ENCODE measurements at places on chromosomes 2 and 18.

- DNase-seq = no peak
These were observed 168.6 kb downstream of the SLC8A1 start for GRCh38 chr2:40283111-40283909.

DNA sequence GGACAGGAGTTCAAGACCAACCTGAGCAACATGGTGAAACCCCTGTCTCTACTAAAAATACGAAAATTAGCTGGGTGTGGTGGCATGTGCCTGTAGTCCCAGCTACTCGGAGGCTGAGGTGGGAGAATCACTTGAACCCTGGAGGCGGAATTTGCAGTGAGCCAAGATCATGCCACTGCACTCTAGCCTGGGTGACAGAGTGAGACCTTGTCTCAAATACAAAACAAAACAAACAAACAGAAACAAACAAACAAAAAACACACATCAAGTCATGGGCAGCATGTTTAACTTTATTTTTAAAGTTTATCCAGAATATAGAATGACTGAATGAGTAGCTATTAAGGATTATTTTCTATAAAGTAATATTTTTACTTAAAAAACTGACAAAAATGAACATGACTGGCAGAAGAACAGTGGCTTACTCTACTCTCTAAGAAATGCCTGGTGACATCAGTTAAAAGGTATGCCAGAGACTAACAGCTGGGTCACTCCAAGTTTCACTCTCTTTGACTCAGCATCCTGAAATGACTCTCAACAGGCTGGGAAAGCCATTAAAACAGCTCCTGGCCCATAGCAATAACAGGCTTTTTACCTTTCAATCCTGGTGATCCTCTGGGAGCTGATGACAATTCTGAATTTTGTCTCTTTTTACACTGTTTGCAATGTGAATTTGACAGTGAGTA lies 281.6 kb upstream of the STON1 start:
- no peak for DNase-seq

DNA sequence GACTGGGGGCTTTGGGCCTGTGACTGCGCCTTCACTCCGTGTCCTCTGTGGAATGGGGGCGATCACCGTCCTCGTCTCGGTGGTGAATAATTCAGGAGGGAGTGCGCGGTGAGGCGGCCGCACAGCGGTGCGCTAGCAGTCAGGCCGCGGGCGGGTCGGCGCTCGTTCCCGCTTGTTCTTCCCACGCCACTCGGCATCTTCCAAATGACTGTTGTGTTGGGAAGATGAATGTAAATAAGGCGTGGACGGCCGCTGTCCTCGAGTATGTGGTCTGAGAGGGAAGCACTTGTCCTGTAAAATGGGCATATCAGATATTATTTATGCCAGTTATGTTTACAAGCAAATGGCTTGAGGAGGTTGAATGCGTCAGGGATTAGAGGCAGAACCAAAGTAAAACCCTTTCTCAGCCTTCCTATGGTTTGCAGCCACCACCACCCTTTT lies 608 bp upstream of the VPS4B start:
- DNase-seq = no peak

GRCh38 chr2:226796840-226797288 lies 2.8 kb downstream of the IRS1 start:
- no peak for DNase-seq

DNA sequence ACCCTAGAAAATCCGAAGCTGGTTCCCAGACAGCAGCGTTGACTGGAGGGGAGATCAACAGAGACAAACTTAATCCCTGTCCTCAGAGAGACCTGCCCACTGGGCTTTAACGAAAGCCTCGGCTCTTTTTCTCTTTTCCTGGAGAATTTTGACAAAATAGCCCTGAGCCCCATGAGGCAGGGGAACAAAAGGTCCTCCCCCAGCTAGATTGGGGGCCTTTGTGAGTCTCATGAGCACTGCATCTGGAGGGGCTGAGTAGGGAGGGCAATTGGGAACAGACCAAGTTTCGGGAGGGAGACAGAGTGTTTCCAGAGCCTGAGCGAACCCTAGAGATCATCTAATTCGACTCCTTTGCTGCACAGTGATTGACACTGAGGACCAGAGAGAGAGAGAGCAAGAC lies 123.9 kb upstream of the HAAO start:
- DNase-seq = no peak

DNA sequence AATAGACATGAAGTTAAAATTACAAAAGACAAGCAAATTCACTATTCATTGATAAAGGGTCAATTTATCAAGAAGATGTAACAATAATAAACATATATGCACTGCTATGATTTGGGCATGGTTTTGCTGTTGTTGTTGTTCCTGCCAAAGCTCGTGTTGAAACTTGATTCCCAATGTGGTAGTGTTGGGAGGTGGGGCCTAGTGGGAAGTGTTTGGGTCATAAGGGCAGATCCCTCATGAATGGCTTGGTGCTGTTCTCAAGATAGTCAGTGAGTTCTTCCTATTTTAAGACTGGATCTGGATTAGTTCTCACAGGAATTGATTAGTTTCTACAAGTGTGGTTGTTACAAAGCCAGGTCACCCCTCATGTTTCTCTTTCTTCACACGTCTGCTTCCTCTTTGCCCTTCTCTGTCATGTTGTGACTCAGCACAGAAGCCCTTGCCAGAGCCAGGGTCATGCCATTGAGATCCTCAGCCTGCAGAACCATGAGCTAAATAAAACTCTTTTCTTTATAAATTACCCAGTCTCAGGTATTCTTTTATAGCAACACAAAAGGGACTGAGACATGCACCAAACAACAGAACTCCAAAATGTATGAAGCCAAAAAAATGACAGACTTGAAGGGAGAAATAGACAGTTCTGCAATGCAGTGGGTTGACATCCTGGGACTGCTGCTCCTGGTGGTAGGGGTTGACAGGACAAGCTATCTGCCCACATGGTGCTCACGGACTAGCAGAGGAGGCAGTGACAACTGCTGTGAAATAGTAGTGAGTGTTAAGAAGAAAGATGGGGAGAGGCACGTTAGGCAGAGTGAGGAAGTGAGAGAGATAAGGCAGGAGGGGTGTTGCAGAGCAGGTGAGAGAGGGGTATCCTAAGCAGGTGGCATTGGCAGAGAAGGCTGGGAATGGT lies 18.6 kb upstream of the SKA1 start:
- DNase-seq = peak; percentile 4

DNA sequence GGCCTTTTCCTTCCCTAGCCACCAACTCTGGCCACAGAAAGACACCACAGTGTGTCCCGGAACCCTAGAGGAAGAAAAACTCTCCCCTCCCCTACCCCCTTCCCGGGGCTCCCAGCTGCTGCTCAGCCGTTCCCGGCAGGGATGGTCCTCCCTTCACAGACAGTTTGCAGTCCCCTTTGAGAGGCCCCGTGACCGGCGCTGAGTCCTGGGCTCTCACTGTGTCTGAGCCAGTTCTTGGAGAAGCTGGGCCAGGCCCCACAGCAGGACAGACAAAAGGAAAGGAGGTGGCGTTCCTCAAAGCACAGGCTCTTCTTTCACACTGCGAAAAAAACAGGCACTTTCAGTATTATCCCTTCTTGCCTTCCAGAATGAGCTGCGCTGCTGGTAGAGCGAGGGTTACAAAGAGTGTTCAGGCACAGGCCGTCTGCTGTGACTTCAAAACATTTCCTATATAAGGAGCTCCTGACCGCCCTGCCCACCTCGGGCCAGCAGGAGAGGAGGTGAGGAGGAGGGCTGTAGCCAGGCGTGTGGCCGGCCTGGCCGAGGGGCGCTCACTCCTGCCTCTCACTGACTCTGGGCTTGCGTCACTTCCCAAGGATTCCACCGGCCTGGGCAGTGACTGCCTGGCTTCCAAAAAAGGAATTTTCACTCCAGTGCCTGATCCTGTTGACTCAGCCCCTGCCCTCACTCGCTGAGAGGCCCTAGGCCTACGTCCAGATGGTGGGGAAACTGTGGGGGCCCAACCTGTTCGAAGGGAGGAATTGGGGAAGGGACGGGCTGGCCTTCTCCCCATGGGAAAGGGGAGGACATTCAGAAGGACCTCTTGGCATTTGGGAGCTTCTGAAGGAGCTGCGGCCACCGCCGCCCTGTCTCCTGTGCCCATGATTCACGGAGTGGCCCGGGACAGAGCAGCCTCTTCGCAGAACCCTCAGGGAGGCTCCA lies 24.9 kb downstream of the CIDEA start:
- no peak for DNase-seq

GRCh38 chr18:9380621-9381395 lies 46.2 kb downstream of the TWSG1 start:
- no peak for DNase-seq

DNA sequence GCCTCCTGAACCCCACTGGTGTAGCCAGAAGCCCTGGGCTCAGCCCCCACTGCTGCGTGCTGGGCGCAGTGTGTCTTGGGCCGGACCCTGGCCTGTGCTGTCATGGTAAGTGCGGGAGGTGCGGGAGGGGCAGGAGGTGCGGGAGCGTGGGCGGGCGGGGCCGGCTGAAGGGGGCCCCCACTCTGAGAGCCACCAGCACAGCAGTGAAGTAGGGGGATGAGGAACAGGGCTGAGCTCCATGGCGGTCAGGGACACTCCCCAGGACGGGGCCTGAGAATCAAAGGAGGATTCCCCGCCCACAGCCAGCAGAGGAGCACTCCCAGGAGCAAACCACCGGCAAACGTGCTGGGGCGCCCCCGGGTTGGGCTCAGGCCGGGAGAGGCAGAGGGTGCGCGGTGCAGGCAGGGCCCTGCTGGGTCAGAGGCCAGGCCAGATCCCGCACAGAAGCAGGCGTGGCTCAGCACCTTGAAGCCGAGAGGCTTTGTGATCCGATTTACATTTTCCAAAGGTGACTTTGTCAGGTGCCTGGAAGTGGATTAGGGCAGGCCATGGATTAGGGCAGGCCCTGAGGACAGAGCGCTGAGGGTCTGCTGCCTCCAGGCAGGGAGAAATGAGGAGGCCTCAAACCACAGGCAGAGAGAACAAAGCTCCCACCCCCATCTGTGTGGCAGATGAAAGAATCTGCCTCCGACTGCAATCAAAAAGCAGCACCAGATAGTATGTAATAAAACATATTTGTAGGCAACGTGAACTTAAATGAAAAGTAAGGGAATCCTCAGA lies 152.0 kb upstream of the RAB6C start:
- DNase-seq = no peak

DNA sequence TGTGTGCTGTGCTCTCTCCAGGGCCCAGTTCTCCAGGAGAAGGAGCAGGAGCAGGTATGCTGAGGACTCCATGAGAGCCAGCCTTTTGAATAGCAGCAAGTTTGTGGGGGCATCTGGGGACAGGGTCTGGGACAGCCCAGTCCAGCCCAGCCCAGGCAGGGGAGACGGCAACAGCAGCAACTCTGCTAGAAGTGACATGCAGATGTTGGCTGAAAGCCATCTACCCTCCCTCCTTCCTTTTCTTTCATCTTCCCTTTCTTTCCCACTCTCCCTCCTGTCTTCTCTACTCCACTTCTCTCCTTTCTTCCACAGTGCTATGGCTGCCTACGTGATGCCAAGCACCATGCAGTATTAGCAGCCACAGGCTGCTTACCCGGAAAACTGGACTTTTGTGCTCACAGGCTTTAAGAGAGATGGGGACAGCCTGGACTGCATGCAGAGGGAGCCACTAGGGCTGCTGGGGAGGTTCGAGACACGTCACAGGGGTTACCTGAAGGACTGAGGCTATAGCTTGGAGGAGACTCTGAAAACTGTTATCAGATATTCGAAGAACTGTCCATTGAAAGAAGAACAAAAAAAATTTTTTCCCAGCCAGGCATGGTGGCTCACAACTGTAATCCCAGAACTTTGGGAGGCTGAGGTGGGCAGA lies 23.8 kb upstream of the YWHAQ start:
- DNase-seq = no peak

DNA sequence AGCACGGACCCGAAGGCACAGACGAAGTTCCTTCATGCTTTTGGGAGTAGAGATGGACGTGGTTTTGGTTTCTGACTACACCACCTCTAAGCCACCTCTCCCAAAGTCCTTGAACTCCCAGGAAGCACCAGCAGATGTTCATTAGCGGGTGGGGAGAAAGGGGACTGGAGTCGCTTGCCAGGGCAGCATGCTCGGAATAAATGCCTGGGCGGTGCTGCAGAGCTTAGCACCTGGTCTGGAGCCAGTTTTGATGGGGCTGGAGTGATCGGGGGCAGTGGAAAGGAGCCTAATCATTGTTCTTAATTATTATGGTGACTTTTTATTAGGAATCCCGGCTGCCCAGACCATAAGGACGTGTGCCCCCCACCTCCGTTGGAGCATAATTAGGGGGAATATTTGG lies 220.8 kb downstream of the TFCP2L1 start:
- DNase-seq = no peak

DNA sequence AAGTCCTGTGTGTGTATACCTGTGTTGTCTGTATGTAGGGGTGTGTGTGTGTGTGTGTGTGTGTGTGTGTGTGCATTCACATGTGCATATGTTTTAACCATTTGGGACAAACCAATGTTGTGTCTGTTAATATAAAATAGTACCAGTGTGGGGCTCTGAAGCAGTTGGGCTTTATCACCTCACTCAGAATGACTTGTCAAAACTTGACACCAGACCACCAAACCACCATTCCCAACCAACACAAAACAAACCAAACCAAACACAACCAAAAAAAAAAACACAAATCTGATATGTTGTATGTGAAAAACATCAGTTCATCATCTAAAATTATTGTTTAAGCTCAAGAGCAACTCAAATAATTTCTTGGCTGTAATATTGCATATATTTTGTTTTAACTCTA lies 42.1 kb downstream of the CALCRL start:
- DNase-seq = no peak
